EH (cell line): ENCODE measurements at places on chromosomes 3 and 15.

DNA sequence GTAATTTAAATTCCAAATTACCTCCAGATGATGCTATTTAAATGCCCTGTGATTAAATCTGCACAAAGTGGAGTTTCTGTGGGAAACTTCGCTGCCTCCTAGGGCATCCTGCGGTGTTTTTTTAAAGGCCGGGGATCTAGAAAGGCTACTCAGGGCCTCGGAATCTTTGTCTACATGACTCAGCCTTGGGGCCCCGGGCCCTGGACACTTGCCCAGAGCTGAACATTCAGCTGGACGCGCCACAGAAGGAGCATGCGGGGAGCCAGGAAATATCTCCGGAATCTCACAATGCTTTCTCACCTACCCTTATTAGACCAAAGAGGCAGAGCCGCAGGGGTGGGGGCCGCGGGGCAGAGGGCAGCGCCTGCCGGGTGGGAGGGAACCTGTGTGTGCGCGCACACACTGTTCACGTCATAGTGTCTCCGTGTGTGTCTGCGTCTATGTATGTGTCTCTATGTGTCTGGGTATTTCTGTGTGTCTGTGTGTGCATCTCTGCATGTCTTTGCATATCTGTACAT lies 145.5 kb upstream of the TPM1 start:
- peak; percentile 100 for DNase-seq

- peak; percentile 29 for DNase-seq
Observed at GRCh38 chr15:64604319-64604718, 143.9 kb downstream of the ZNF609 start.

DNA sequence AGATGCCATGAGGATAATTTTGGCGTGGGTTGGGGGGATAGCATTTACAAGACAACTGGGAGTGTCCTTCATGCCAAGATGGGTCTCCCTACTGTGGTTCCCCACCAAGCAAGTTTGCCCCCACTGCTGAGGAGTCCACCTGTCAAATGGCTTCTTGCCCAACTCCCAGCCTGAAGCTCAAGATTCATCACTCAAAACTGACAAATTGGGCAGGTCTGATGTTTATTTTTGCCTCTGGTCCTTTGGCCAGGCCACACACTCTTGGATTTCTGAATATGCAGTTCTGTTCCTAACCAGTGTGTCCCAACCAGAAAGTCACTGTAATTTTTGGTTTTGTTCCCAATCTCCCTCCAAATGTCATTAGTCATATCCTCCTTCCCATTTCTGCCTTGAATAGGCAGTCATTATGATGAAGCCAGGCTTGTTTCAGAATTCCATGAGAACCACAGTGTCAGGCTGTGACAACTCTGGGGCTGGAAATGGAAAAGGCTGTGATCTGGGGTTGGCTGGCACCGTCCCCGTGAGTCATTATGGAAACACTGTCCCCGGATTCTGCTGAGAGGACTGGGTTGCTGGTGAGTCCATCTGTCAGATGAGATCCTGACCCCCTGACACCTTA lies 29.3 kb upstream of the MEF2A start:
- peak; percentile 96 for DNase-seq

- no peak for DNase-seq
Observed at GRCh38 chr3:157129803-157130466, 30.0 kb downstream of the CCNL1 start.

GRCh38 chr3:197025736-197026480 lies 3.7 kb downstream of the MELTF start:
- no peak for DNase-seq
